ENCODE measurements at places on chromosomes 7 and 10. TPM values are rescaled to one million over a fixed set of nuclear protein-coding genes. Genes with fewer than 3 reads are reported as not detected.

The PGAM2 gene
- polyA plus RNA-seq = 0.86 TPM

The SFTPD gene
- polyA plus RNA-seq = 0.68 TPM

The FAM25A gene
- polyA plus RNA-seq = not detected

The GPR37 gene
- polyA plus RNA-seq = 1.0 TPM
